ENCODE measurements at places on chromosomes 7 and 10.
A peak's percentile ranks its signal among the peaks of the same experiment; 100 is the strongest.

- no peaks in the 10 kb centered on the region for H3K36me3 ChIP-seq
- no peaks in the 10 kb centered on the region for H3K4me1 ChIP-seq
- no peak for DNase-seq
- no peak overlapping the region for H3K4me3 ChIP-seq
- H3K27me3 ChIP-seq = no peaks in the 10 kb centered on the region
Observed at GRCh38 chr10:107433605-107434004, 269.1 kb upstream of the SORCS1 start.

GRCh38 chr7:140596519-140597427, 43.8 kb downstream of the DENND2A start:
- no peak overlapping the region for H3K4me3 ChIP-seq
- H3K27ac ChIP-seq = no peak overlapping the region
- peaks cover 6% of the 10 kb centered on the region for H3K4me1 ChIP-seq
- no peaks in the 10 kb centered on the region for H3K27me3 ChIP-seq

GRCh38 chr10:112286837-112287818, 3.9 kb downstream of the TECTB start:
- no peak overlapping the region for H3K4me3 ChIP-seq
- no peak overlapping the region for H3K27ac ChIP-seq
- no peaks in the 10 kb centered on the region for H3K4me1 ChIP-seq
- no peaks in the 10 kb centered on the region for H3K36me3 ChIP-seq

GRCh38 chr10:113127261-113127900, 177.3 kb downstream of the TCF7L2 start:
- no peak overlapping the region for H3K27ac ChIP-seq
- DNase-seq = peak; percentile 40
- peaks cover 13% of the 10 kb centered on the region for H3K4me1 ChIP-seq

DNA sequence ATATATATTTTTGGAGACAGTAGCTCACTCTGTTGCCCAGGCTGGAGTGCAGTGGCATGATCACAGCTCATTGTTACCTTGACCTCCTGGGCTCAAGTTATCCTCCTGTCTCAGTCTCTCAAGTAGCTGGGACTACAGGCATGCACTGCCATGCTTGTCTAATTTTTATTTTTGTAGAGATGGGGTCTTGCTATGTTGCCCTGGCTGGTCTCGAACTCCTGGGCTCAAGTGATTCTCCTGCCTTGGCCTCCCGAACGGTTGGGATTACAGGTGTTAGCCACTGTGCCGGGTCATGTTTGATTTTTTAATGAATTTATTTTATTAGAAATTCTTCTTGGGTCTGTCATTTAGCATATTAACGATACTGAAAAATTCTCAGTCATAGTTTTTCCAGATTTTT, 70.5 kb downstream of the TMEM270 start:
- no peak overlapping the region for H3K27ac ChIP-seq
- no peaks in the 10 kb centered on the region for H3K27me3 ChIP-seq
- no peak for DNase-seq
- H3K4me3 ChIP-seq = no peak overlapping the region
- H3K4me1 ChIP-seq = no peaks in the 10 kb centered on the region

DNA sequence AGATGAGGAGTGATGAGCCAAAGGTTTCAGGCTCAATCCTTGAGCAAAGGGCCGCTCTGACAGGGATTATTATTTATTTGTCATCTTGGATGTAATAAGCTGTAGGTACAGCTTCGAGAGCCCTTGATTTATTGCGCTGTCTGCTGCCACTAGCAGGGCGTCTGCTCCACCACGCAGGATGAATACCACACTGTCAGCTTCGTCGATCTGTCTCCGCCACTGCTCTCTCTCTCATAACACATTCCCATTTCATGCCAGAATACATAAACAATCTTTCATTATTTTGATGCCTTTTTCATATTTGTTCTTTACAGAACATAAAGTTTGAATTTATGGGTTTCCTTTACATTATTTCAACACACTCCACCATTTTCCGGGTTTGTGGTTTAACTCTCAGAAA, 276.6 kb downstream of the LRMDA start:
- DNase-seq = no peak
- H3K4me1 ChIP-seq = peaks cover 2% of the 10 kb centered on the region
- H3K27me3 ChIP-seq = no peaks in the 10 kb centered on the region
- no peaks in the 10 kb centered on the region for H3K36me3 ChIP-seq

DNA sequence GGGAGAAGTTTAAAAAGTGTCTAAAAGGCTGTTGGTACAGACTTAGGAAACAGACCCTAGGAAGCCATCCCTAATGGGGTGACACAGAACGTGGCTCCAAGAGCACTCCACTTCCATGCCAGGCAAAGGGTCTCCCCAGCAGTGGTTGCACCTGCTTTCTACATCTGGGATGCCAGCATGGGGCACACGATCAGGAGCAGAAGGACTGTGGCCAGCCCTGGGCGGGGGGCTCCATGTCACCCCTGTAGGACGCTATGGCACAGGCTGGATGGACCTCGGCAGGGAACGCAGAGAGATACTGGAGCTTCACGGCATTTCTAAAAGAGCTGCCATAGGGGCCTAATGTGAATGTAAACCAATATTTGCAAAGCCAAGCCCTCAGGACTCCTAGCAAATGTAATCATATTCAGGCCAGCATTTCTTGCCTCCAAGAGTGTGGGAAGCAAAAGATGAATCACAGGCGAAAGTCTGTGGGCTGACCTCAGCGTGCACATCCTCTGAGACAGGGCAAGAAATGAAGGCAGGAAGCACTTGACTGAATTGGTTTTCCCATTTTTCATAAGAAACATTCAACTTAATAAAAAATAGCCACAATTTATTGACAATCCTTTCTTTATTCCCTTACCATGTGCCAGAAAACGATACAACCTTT, 93.9 kb downstream of the ATXN7L1 start:
- no peaks in the 10 kb centered on the region for H3K4me1 ChIP-seq

GRCh38 chr7:73881352-73882046, 20.5 kb downstream of the TMEM270 start:
- no peaks in the 10 kb centered on the region for H3K36me3 ChIP-seq
- peaks cover 29% of the 10 kb centered on the region for H3K4me1 ChIP-seq
- no peak overlapping the region for H3K4me3 ChIP-seq
- H3K27ac ChIP-seq = peak overlapping the region; percentile 60
- H3K27me3 ChIP-seq = no peaks in the 10 kb centered on the region
- no peak for DNase-seq

- no peaks in the 10 kb centered on the region for H3K27me3 ChIP-seq
- no peaks in the 10 kb centered on the region for H3K36me3 ChIP-seq
- no peak overlapping the region for H3K4me3 ChIP-seq
- H3K27ac ChIP-seq = no peak overlapping the region
- peaks cover 4% of the 10 kb centered on the region for H3K4me1 ChIP-seq
- peak; percentile 34 for DNase-seq
Observed at GRCh38 chr7:115217373-115217772, 295.5 kb downstream of the MDFIC start.

GRCh38 chr7:72161534-72161933, 250.6 kb downstream of the CALN1 start:
- no peaks in the 10 kb centered on the region for H3K4me1 ChIP-seq
- DNase-seq = no peak
- H3K4me3 ChIP-seq = no peak overlapping the region
- H3K36me3 ChIP-seq = no peaks in the 10 kb centered on the region
- no peak overlapping the region for H3K27ac ChIP-seq
- H3K27me3 ChIP-seq = no peaks in the 10 kb centered on the region

DNA sequence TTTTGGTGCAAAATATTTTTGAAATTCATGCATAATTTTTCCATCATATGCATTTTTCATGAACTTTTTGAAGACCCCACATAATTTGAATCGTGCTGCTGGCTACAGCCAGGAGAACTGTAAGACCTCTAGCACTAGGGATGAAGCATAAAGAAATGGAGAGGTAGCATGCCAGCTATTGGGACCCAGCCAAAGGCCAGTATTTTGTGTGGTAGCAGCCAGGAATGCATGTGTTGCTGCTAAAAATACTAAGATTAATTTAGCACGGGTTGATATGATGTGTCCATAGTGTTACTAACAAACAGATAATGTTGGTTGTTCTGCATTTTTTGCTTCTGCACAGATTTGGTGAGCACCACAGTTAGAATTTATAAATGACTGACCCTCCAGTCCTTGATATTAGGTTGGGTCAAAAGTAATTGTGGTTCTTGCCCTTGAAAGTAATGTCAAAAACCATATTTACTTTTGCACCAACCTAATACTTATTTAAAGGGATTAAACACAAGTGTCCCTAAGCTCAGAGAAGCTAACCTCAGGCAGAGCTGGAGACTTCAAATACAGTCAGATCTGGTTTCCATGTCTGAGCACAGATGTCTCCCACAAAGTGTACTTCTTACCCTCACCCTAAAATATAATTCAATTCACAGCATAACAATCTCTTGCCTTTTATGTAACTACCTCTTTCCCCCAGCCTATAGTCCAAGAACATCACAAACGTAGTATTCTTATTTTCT, 54.1 kb upstream of the NPSR1 start:
- DNase-seq = no peak
- H3K36me3 ChIP-seq = no peaks in the 10 kb centered on the region
- no peak overlapping the region for H3K4me3 ChIP-seq
- H3K4me1 ChIP-seq = no peaks in the 10 kb centered on the region
- no peaks in the 10 kb centered on the region for H3K27me3 ChIP-seq

- H3K27me3 ChIP-seq = no peaks in the 10 kb centered on the region
- no peak overlapping the region for H3K4me3 ChIP-seq
- peaks cover 1% of the 10 kb centered on the region for H3K4me1 ChIP-seq
- H3K36me3 ChIP-seq = no peaks in the 10 kb centered on the region
- no peak for DNase-seq
Observed at GRCh38 chr7:5766321-5766761, 15.1 kb downstream of the RNF216 start.

DNA sequence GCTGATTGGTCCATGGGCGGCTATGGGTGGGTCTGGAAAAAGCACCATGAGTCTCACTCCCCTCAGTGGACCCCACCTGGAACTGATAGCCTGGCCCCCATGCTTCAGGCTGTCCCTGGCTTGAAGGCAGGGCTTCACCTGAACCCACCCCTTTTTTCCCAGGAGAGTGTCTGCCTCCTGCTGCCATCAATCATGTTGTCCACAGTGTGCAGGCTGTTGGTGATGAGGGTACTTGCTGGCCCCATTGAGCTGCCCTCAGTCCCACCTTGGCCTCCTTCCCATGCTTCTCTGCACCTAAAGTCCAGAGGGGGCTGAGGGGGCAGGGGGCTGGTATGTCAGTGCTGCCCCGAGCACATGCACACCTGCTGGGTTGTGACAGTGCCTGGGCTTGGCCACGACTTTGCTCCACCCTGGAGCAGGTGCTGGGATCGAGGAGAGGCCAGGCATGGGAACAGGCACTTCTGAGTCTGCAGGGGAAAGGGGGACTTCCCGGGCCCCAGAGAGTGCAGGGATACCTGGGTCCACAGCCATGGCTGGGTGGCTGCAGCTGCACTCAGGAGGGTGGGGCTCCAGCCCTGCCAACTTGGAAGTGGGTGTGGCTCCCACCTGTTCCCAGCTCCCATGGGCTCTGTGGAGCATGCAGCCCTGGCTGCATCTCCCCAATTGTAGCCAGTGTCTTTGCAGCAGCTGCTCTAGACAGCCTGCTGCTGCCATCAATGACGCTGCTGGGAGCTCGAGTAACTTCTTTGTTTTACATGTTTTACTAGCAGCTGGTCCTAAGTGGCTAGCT, 56.9 kb downstream of the ADK start:
- no peak overlapping the region for H3K27ac ChIP-seq
- no peak for DNase-seq
- H3K27me3 ChIP-seq = no peaks in the 10 kb centered on the region
- no peak overlapping the region for H3K4me3 ChIP-seq

GRCh38 chr10:59299933-59300332, 62.4 kb downstream of the FAM13C start:
- H3K36me3 ChIP-seq = no peaks in the 10 kb centered on the region
- DNase-seq = no peak
- H3K27me3 ChIP-seq = no peaks in the 10 kb centered on the region
- no peak overlapping the region for H3K4me3 ChIP-seq
- H3K27ac ChIP-seq = no peak overlapping the region

GRCh38 chr10:132175408-132175807, 11.3 kb upstream of the DPYSL4 start:
- peaks cover 34% of the 10 kb centered on the region for H3K27me3 ChIP-seq
- H3K4me1 ChIP-seq = no peaks in the 10 kb centered on the region
- no peak for DNase-seq
- no peaks in the 10 kb centered on the region for H3K36me3 ChIP-seq
- no peak overlapping the region for H3K27ac ChIP-seq

DNA sequence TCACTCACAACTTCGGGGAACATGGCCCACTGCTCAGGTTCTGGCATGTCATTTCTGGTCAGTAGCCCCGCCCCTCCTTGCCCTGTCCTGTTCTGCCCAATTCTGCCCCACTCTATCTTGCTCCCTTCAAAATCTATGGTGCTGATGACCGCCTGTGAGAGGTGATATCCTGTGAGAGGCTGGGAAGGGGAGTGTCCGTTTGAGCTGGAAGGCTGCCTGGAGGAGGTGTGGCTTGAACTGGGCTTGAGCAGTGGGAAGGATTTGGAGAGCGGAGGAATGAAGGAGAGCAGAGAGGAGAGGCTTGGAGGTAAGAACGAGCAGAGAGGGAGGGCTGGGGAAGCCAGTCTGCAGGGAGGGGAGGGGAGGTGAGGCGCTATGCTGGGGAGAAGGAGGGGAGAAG, 145.3 kb downstream of the RPS24 start:
- no peak overlapping the region for H3K4me3 ChIP-seq
- H3K27ac ChIP-seq = no peak overlapping the region
- no peaks in the 10 kb centered on the region for H3K36me3 ChIP-seq
- peaks cover 8% of the 10 kb centered on the region for H3K4me1 ChIP-seq
- H3K27me3 ChIP-seq = no peaks in the 10 kb centered on the region
- DNase-seq = peak; percentile 44

DNA sequence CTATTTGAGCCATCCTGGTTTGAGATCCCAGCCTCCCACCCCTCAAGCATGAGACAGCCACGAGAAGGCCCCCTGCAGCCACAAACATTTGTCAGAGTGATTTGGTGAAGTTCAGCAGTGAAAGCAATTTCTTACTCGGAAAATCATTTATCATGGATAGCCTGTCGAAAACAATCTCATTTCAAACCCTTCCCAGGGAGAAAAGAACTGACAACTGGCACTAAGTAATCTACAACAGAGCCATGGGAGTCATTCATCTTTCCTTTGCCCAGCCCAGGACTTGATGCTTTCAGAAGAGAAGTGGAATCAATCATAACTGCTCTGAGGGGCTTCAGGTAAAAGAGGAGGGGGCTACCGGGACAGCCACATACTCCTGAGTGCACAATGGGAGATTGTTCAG, 411.2 kb downstream of the KCNMA1 start:
- no peaks in the 10 kb centered on the region for H3K4me1 ChIP-seq
- H3K4me3 ChIP-seq = no peak overlapping the region
- no peaks in the 10 kb centered on the region for H3K36me3 ChIP-seq
- DNase-seq = no peak
- no peak overlapping the region for H3K27ac ChIP-seq

Data from lung (tissue), 17 donors.